Neural crest cell (in vitro differentiated cells): ENCODE measurements at places on chromosomes 12 and 14. TPM values are rescaled to one million over a fixed set of nuclear protein-coding genes. Genes with fewer than 3 reads are reported as not detected.
A peak's percentile ranks its signal among the peaks of the same experiment; 100 is the strongest.

DNA sequence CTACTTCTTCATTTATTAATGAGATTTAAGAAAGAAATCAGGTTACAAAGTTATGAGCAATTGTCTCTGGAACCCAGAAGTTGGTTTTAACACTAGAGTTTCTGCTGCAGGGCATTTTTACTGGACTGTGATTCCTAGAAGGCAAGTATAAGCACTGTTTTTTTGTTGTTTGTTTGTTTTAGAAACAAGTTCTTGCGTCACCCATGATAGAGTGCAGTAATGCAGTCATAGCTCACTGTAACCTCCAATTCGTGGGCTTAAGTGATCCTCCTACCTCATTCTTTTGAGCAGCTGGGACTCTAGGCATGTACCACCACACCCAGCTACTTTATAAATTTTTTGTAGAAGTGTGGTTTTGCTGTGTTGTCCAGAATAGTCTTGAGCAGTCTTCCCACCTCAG is 25.6 kb downstream of the RAP1B start:
- H3K36me3 ChIP-seq, result no peaks in the 10 kb centered on the region
- H3K4me1 ChIP-seq, result peaks cover 11% of the 10 kb centered on the region
- H3K4me3 ChIP-seq, result no peak overlapping the region
- H3K27ac ChIP-seq, result no peak overlapping the region
- no peak for DNase-seq

GRCh38 chr12:124321040-124321481 is 26.2 kb downstream of the RFLNA start:
- H3K27me3 ChIP-seq, result peaks cover 34% of the 10 kb centered on the region
- peak overlapping the region; percentile 49 for H3K4me3 ChIP-seq
- DNase-seq, result peak; percentile 74
- peaks cover 25% of the 10 kb centered on the region for H3K4me1 ChIP-seq
- peaks cover 21% of the 10 kb centered on the region for H3K36me3 ChIP-seq

DDX47 gene
- 69.3 and 70.9 TPM in 2 replicates for total RNA-seq

ACSS3 gene
- 14.5 and 15.7 TPM in 2 replicates for total RNA-seq

- H3K36me3 ChIP-seq, result peaks cover 6% of the 10 kb centered on the region
- H3K27ac ChIP-seq, result no peak overlapping the region
These were observed 28.8 kb downstream of the YEATS4 start for GRCh38 chr12:69388371-69388770.

- peaks cover 7% of the 10 kb centered on the region for H3K36me3 ChIP-seq
- peak overlapping the region; percentile 28 for H3K27ac ChIP-seq
- DNase-seq, result no peak
These were observed 2.4 kb downstream of the LRIG3 start for GRCh38 chr12:58917699-58918468.

MGAT4C gene
- under 0.01 and 0.07 TPM in 2 replicates for total RNA-seq

CLEC7A gene
- not detected in 2 replicates for total RNA-seq

LRP1-AS gene
- total RNA-seq, result not detected in 2 replicates

ASCL1 gene
- 4.3 and 5.1 TPM in 2 replicates for total RNA-seq

GRCh38 chr14:100416921-100417860 is 94.1 kb downstream of the SLC25A47 start:
- no peak overlapping the region for H3K4me3 ChIP-seq
- peak; percentile 60 for DNase-seq
- H3K27ac ChIP-seq, result no peak overlapping the region
- H3K27me3 ChIP-seq, result no peaks in the 10 kb centered on the region
- H3K4me1 ChIP-seq, result peaks cover 20% of the 10 kb centered on the region

GRCh38 chr12:54459355-54459754 is 14.0 kb downstream of the GTSF1 start:
- H3K36me3 ChIP-seq, result no peaks in the 10 kb centered on the region
- no peaks in the 10 kb centered on the region for H3K4me1 ChIP-seq
- no peak overlapping the region for H3K27ac ChIP-seq
- peaks cover 71% of the 10 kb centered on the region for H3K27me3 ChIP-seq
- DNase-seq, result no peak

GRCh38 chr12:27229367-27229766 is 14.7 kb upstream of the STK38L start:
- DNase-seq, result no peak
- H3K27me3 ChIP-seq, result peaks cover 39% of the 10 kb centered on the region
- H3K4me3 ChIP-seq, result no peak overlapping the region
- no peaks in the 10 kb centered on the region for H3K36me3 ChIP-seq

- H3K36me3 ChIP-seq, result peaks cover 7% of the 10 kb centered on the region
- no peak for DNase-seq
- no peak overlapping the region for H3K4me3 ChIP-seq
- peaks cover 35% of the 10 kb centered on the region for H3K4me1 ChIP-seq
These were observed 46.1 kb downstream of the STX2 start for GRCh38 chr12:130792821-130793553.

SPTB gene
- total RNA-seq, result 0.16 and 0.18 TPM in 2 replicates

DNA sequence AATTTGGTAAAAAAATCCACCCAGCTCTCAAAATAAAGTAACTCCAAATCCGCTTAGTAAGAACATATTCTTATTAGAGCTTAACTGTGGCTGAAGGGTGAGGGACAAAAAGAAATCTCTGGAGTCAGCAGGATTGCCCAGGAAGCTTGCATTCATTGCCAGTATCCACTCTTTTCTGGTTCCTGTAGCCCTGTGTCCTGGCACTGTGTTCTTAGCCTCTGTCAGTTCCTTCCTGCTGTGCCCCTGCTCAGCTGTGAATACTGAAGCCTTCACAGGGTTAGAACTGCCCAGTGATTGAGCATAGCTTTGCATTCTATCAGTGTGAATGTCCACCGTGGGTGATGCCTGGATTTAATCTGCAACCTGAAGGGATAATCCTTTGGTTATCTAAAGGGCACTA is 266.9 kb upstream of the PELI2 start:
- no peak overlapping the region for H3K4me3 ChIP-seq
- no peaks in the 10 kb centered on the region for H3K27me3 ChIP-seq
- H3K36me3 ChIP-seq, result no peaks in the 10 kb centered on the region
- no peak overlapping the region for H3K27ac ChIP-seq

DNA sequence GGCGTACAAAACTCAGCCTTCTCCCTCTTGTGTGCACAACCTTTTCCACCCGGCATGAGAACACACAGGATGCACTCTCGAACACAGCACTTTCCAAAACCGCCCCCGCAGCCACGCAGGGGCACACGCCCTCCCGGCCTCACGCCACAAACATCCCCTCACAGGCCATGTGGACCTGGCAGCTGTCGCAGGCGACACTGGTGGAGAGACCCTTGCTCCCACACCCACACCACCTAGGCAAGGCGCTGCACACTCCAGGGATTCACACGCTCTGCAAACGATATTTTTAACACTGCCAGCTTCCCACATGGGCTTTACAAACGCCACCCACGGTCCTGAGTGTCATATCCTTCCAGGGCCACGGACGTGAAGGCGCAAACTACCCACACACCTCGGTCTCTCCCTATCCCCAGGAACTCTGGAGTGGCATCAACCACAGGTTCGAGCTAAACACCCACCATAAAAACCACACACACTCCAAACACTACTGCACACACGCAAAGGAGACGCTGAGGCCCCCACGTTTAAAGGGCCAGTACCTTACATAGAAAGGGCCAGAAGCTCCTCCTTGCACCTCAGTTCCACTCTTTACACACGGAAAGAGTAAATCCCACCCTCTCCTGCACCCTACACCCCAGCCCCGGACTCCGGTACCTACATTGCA is 12.4 kb upstream of the ITGB7 start:
- H3K27me3 ChIP-seq, result peaks cover 69% of the 10 kb centered on the region
- H3K36me3 ChIP-seq, result no peaks in the 10 kb centered on the region
- peaks cover 76% of the 10 kb centered on the region for H3K4me1 ChIP-seq
- no peak for DNase-seq

DNA sequence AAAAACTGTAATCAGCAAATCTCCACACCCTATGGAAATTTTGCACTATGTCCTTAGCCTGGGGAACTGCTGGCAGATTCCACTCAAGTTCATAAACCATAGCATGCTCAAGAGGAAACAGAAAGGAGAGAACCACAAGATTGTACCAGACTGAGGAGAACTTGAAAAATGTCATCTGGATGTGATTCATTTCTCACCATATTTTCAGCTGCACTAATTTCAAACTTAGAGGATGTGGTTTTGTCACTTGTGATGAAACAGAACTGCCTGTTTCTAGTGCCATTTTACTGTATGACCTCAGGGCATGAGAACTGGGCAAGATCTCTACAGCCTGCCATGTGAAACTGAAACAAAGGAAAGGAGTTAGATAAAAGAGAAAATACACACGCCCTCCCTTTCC is 1493.1 kb upstream of the FLRT2 start:
- no peaks in the 10 kb centered on the region for H3K27me3 ChIP-seq
- DNase-seq, result no peak
- H3K36me3 ChIP-seq, result no peaks in the 10 kb centered on the region
- peaks cover 15% of the 10 kb centered on the region for H3K4me1 ChIP-seq
- H3K27ac ChIP-seq, result no peak overlapping the region
- H3K4me3 ChIP-seq, result no peak overlapping the region

ASIC1 gene
- total RNA-seq, result 22.7 and 25.0 TPM in 2 replicates

GRCh38 chr12:102950950-102951619 is 6.4 kb upstream of the ASCL1 start:
- H3K4me3 ChIP-seq, result peak overlapping the region; percentile 81
- H3K36me3 ChIP-seq, result no peaks in the 10 kb centered on the region
- DNase-seq, result no peak
- peaks cover 25% of the 10 kb centered on the region for H3K4me1 ChIP-seq
- H3K27ac ChIP-seq, result peak overlapping the region; percentile 58

RESF1 gene
- total RNA-seq, result 49.2 and 51.5 TPM in 2 replicates
